Activated T-helper 9 cell treated with anti-CD3 and anti-CD28 coated beads, Interleukin-2, amount 50 U/mL, for 16 hours (primary cell): ENCODE measurements at places on chromosomes 16 and 17.

DNA sequence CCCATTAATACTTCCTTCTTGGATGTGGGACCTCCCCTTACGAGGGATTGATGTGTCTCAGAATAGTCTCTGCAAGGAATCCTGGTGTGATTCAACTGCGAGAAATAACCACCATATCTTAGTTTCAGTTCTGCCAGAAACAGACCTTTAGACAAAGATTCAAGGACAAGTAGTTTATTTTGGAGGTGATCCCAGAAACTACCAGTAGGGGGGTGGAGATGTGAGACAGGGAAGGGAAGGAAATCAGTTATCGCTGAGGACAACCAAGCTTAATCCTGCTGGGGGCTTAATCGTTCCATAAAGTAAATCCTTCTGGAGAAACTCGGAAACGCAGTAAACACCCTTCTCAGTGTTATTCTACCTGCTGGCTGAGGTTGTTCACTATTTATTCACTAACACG lies 5.0 kb upstream of the SDR42E1 start:
- no peak for DNase-seq

DNA sequence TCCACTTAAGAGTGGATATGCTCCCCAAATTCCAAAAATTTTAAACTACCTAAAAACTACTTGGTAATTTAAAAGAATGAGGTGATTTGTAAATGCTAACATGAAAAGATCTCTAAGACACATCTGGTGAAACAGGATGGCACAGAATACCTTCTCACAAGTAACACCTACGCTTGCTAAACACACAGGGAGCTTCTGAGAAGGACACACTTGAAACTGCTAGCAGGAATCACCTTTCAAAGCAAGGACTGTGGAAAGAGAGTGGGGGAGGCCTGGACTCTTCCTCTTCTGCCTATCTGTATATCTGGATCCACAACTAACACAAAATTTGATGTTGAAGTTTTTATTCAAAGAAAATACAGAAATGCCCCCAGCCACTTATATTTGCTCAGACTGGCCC lies 52.4 kb downstream of the CYTH1 start:
- DNase-seq, result no peak

DNA sequence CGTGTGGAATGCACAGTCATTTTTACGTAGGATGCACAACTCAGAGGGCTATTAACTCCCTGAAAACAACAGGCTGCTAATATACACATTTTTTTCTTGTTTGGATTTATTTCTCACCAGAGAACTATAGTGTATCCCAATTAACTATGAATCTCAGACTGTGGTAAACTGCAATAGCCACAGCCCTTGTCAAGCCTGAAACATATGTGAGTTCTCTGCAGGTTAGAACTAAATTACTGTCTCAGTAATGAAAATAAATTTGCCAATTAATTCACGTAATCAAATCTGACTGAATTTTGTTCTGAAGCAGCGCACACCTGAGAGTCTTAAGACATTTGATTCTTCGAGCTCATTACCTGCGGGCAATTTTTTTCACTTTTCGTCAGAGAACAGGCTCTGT lies 318.6 kb downstream of the PMP22 start:
- no peak for DNase-seq

DNA sequence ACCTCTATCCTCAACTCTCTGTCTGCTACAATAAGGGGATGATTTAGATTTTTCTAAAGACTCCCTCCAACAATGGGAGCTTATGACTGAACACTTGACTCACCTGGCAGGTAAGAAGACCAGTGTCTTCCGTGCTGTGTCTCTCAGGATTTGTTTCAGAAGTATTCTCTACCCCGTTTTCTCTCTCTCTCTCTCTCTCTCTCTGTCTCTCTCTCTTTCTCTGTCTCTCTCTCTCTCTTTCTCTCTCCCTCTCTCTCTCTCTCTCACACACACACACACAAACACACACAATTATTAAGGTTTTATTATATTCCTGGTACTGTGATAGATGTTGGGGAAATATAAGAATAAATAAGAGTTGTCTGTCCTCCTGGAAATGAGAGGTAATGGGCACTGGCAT lies 263.9 kb downstream of the TOX3 start:
- DNase-seq, result no peak

DNA sequence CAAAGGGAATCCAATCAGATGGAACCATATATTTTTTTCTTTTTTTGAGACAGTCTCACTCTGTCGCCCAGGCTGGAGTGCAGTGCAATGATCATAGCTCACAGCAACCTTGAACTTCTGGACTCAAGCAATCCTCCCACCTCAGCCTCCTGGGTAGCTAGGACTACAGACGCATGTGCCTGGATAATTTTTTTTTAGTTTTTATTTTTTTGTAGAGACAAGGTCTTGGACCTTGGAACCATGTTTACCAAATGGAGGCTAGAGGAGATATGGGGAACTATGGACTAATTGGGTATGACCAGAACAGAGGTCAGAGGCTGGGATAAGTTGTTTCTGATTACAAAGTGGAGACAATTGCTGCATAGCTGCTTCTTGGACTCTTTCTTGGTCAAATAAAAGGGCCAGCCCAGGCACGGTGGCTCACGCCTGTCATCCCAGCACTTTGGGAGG lies 41.2 kb upstream of the ADCY9 start:
- no peak for DNase-seq

DNA sequence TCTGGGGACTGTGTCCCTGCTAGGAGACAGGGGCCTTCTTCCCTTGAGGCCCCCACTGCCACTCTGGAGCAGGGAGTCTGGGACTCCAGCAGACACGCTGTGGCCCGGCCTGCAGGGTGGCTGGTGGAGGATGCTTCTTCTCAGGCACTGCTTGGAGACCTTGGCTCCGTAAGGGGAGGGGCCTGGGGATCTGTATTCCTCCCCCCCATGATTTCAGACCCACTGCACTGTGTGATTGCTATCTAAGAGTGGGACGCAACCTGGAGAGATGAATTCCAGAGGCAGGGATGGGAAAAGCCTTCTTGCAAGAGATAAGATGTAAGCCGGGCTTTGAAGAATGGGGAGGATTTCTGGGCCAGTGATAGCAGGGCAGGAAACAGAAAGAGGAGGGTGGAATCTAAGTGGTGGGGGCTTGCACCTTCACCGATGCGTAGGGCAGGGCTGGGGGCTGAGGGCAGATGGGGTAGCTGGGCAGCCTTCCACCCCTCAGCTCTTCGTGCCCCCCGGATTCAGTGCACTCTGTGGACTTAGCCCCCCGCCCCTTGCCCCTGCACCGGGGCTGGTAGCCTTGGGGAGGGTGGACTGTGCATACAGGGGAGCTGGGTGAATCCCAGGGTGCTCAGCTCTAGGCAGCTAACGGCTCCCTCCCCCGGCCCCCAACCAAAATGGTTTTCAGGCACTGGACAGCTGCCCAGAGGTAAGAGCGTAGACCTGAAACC lies 5.2 kb upstream of the GSE1 start:
- no peak for DNase-seq

GRCh38 chr16:30033270-30033669 lies 2.2 kb upstream of the TLCD3B start:
- no peak for DNase-seq

GRCh38 chr17:83177611-83178532 lies 98.5 kb downstream of the METRNL start:
- no peak for DNase-seq

DNA sequence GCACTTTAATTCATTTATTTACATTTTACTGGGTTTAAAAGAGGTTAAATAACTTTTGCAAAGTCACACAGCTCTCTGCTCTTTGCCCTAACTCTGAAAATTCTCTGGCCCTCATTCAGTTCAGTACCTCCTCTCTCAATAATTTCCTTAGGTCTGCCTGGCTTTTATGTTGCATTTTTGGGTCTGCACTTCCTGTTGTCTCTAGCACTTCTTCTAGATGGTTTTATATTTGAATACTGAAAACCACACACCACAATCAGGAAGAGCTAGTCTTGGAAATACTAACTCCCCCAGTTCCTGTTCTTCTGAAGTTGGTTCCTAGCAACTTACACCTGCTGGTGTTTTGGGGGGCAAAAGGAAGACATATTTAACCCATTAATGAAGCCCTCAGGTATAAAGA lies 577.9 kb downstream of the HS3ST4 start:
- no peak for DNase-seq

GRCh38 chr16:61891460-61891859 lies 144.8 kb downstream of the CDH8 start:
- no peak for DNase-seq

DNA sequence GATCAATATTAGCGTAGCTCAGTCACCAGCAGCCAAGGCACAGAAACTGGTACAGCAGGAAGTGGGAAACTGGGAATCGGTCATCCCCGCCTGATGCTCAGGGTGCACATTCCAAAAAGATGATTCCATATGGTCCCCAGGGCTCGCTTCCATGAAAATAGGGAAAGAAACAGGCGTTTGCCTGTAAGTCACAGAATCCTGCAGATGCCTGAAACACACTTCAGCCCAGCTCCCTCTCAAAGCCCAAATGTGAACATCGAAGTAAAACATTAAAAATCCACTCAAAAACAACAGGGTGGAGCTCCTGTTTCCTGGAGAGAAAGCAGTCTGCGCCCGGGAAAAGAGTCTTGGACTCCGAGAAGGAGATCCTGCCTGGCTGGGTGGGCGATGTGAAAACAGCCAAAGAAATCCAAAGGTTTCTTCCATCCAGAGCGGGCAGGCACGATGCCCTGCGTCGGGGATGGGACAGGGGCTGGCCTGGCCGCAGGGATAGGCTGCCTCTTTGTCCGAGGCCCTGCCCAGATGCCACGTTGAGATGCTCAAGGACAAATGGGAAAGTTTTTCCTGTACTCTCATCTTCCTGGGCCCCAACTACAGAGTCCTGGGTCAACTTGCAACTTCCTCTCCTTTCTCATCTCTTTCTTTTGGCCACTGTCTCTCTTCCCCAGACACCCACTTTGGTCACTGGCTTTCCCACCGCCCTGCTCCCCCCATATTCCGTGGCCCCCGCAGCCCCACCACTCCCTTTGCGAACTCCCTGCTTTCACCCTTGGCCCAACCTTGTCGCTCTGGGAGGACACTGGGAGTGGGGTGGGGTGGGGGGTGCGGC lies 743 bp downstream of the WIPI1 start:
- no peak for DNase-seq

GRCh38 chr16:85570735-85571562 lies 42.2 kb upstream of the GSE1 start:
- no peak for DNase-seq

DNA sequence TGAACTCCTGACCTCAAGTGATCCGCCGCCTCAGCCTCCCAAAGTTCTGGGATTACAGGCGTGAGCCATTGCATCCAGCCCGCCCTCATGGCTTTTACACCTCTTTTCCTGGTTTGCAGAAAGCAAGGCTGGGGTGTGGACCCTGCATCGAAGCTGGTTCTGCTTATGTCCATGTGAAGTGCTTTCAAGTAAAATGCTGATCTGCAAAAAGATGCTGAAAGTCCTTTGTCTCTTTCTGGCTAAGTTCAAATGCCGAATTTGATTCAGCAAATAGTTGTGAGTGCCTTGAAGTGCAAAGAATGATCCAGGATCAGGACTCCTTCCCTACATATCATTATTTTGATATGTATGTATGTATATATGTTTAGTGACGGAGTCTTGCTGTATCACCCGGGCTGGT lies 17.1 kb downstream of the NAA60 start:
- no peak for DNase-seq

DNA sequence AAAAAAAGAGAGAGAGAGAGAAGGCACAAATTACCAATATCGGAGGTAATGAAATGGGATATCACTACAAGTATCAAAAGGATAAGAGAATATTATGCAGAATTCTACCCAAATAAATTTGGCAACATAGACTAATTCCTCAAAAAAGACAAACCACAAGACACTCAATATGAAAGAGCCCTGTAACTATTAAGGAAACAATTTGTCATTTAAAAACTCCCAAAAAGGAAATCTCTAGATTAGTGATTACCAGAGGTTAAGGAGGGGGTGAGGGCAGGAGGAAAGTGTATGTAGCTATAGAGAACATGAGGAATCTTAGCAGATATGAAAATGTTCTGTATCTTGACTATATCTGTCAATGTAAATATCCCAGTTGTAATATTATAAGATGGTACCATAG lies 54.0 kb downstream of the CFDP1 start:
- no peak for DNase-seq

GRCh38 chr17:55420067-55420775 lies 1.4 kb downstream of the MMD start:
- peak; percentile 2 for DNase-seq

DNA sequence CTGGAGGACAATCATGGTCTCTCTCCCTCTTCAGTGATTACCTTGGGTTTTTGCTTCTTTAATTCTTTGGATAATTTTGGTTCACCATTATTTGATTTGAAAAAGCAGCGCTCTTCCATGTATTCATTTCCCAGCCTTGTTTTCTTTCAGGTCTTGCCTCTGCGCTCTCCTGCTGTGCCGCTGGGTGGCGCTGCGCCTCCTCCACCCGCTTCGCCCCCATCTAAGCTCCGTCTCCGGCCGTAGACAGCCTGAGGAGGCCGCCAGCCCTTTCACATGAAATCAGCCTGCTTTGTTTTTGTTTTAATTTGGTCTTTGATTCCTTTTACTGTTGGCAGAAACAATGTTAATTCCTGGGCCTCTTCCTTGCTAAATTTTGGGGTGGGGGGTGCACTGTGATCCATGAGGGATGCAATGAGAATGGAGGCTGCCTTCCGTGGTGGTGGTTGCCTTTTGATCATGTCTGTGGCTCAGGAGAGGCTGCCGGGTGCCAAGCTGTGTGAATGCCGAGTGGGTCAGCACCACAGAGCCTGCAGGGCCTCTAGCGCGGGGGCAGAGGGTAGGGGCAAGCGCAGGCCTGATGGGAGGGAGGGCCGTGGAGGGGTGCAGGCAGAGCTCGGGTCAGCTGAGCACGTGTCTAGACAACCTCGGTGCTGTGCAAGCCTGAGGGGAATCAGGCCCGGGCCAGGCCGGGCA lies 64.1 kb downstream of the PLD6 start:
- peak; percentile 23 for DNase-seq

DNA sequence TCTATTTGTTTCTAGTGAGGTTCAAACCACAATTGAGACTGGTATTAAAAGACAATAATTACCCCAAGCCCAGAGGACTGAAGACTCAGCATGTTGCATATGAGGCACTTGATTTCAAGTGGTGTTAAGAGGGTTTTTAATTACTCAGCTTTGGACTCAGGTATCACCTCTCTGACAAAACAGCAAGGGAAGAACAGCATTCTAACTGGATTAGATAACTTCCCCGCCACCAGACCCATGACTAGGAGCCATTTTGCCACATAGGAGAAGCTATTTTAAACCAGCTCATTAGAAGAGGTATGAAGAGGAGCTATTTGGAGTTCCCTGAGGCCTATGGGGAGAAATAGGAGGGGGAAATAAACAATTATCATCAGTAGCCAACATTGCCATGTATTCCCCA lies 226.1 kb upstream of the TOX3 start:
- no peak for DNase-seq

GRCh38 chr17:76599694-76600460 lies 14.2 kb upstream of the ST6GALNAC2 start:
- no peak for DNase-seq

- no peak for DNase-seq
Measured at GRCh38 chr16:67760206-67760955, 41.3 kb upstream of the GFOD2 start.
